Neural crest cell (in vitro differentiated cells): ENCODE measurements at places on chromosomes 4 and X. TPM values are rescaled to one million over a fixed set of nuclear protein-coding genes. Genes with fewer than 3 reads are reported as not detected.

GRCh38 chrX:150517303-150517910, 51.0 kb upstream of the MTM1 start:
- H3K36me3 ChIP-seq: no peaks in the 10 kb centered on the region
- H3K4me3 ChIP-seq: no peak overlapping the region
- H3K27ac ChIP-seq: peak overlapping the region; percentile 35
- no peak for DNase-seq

DNA sequence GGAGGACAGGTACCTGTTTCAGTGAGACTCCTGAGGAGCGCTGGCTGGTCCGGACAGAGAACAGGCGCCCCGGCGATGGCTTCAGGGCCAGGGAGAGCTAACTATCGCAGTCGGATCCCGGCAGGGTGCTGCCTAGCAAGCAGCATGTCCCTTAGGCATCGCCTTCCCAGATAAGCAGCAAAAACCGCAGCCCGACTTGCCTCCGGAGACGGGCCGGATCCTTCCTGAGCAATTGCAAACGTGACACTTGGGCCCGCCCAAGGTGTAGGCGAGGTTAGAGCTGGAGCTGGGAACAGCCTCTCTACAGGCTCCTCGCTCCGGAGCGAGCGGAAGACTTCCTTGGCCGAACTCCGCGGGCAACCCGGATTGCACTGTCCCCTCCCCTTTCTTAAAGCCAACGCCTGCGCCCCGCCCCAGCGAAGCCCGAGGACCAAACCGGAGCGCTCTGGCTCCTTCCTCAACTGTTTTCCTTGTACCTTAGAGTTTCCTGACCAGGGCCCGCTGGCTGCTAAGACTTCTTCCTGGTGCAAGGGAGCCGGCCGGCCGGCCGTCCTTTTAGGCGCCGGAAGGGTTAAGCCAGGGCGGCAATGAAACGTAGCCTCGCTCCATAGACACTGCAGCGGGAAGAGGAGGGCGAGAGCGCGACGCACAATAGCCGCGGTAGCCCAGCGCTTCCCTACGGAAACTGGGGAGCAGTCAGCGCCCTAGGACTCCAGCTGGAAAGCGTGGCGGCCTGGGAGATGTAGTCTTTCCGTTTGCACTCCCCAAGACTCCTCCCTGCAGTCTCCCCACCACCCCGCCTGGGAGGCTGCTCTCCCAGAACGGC, at the start of gene OPHN1:
Gene OPHN1, minus strand, starts transcription at position 341 of the 826 bp plus-strand sequence. CDS start 475 bp downstream, outside the sequence.
- H3K4me3 ChIP-seq: peak within 1 kb of the TSS; percentile 97
- peak within 1 kb of the TSS; percentile 67 for H3K27ac ChIP-seq
- peak; percentile 39 for DNase-seq
- H3K4me1 ChIP-seq: peaks cover 16% of the 10 kb centered on the region
- no peaks in the 10 kb centered on the region for H3K27me3 ChIP-seq
- H3K36me3 ChIP-seq: peaks cover 5% of the 10 kb centered on the region

DNA sequence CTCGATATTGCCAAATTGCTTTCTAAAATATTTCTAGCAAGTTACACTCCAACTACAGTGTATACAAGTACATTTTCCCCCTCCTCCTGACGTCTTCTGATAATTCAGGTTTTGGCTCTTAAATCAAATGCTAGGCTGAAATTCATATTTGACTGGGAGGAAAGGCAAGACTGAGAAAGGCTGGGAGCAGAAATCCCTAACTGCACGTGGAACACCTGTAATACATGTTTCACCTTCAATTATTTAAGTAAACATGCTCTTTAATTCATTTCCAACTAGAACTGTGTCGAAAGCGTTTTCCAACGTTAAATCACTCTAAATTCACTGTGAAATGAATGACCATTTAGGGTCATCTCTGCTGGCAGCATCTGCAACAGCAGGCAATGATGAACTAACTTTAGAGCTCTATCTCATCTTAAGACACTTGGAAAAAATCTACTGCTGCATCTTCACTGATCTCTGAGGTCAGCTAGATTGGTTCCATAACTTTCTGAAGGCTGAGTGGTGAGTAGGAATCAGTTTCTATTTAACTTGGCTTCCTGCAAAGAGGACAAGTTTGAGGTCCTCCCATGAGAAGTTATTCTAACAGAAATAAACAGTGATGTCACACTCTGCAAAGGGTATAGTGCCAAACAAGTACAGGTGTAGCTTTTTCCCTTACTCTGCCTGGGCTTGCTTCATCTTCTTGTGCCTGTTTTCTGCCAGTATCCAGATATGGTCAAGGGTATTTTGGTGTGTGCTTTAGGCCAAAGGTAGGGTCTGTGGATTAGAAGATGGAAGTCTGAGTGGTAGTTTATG, 144.3 kb upstream of the PAK3 start:
- peaks cover 23% of the 10 kb centered on the region for H3K27me3 ChIP-seq
- H3K4me3 ChIP-seq: no peak overlapping the region
- no peak overlapping the region for H3K27ac ChIP-seq
- DNase-seq: no peak

DNA sequence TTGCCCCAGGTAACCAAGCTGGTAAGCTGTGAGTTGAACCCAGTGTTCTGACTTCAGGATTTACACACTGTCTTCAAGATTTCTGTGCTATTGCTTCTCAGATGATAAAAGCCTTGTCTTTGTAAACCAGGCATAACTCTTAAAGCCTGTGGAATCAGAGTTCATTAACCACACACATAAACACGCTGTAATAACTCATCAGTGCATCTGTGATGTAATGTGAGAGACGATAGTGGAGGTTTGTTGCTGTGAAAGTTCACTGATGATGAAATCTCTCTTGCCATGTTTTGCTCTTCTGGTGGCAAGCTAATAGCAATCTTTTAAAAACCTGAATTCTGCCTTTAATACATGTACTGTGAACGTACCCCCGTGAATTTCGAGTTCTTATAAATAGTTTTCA, 41.5 kb downstream of the CLCN4 start:
- H3K4me3 ChIP-seq: no peak overlapping the region
- H3K36me3 ChIP-seq: peaks cover 13% of the 10 kb centered on the region
- no peak for DNase-seq
- peaks cover 9% of the 10 kb centered on the region for H3K4me1 ChIP-seq
- H3K27ac ChIP-seq: no peak overlapping the region

GRCh38 chr4:54657551-54658251, at the start of gene KIT:
TSS of gene KIT (plus strand) at chr4:54657957. CDS start at chr4:54658015, 58 bp downstream.
- peak within 1 kb of the TSS; percentile 20 for H3K27ac ChIP-seq
- DNase-seq: peak; percentile 76
- H3K36me3 ChIP-seq: no peaks in the 10 kb centered on the region

DNA sequence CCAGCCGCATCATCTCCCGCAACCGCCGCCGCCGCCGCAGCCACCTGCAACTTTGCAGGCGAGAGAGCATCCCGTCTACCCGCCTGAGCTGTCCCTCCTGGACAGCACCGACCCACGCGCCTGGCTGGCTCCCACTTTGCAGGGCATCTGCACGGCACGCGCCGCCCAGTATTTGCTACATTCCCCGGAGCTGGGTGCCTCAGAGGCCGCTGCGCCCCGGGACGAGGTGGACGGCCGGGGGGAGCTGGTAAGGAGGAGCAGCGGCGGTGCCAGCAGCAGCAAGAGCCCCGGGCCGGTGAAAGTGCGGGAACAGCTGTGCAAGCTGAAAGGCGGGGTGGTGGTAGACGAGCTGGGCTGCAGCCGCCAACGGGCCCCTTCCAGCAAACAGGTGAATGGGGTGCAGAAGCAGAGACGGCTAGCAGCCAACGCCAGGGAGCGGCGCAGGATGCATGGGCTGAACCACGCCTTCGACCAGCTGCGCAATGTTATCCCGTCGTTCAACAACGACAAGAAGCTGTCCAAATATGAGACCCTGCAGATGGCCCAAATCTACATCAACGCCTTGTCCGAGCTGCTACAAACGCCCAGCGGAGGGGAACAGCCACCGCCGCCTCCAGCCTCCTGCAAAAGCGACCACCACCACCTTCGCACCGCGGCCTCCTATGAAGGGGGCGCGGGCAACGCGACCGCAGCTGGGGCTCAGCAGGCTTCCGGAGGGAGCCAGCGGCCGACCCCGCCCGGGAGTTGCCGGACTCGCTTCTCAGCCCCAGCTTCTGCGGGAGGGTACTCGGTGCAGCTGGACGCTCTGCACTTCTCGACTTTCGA, 654 bp downstream of the ATOH1 start:
- no peak overlapping the region for H3K27ac ChIP-seq
- H3K4me1 ChIP-seq: peaks cover 21% of the 10 kb centered on the region
- peak overlapping the region; percentile 92 for H3K4me3 ChIP-seq

DNA sequence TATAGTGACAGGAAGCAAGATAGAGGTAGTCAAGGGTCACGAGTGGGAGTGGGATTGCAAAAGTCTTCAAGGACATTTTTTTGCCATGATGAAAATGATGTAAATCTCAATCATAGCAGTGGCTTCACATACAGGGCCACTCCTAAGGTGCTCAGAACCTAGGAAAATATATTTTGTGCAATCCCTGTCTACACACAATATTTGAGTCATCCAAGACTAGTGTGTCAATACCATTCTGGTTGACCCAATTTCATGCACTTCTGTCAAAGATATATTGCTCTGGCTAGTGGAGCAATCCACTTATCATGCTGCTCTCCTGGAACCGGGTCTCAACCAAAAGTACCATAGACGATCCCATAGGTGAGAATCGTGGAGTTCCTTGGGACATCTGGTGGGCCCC, 24.2 kb upstream of the XPNPEP2 start:
- no peaks in the 10 kb centered on the region for H3K27me3 ChIP-seq
- H3K36me3 ChIP-seq: no peaks in the 10 kb centered on the region
- no peaks in the 10 kb centered on the region for H3K4me1 ChIP-seq
- H3K4me3 ChIP-seq: no peak overlapping the region

DNA sequence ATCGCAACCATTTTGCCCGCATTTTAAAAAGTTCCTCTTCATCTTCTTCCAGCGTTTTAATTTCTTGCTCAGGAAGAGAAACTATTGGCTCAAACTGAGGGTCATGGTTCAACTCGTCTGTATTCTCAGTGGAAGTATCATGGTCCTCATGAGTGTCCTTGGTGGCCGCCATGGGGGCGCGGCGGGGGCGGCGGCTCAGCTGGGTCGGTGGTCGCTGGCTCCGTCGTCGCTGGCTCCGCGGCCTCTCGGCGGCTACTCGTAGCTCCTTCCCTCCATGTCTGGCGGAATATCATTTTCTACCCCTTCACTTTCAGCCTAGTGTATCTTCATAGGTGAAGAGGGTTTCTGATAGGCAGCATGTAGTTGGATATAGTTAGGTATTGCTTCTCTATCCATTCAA, 492.0 kb upstream of the MAGEB18 start:
- H3K4me3 ChIP-seq: no peak overlapping the region
- H3K27ac ChIP-seq: no peak overlapping the region
- H3K36me3 ChIP-seq: no peaks in the 10 kb centered on the region
- no peaks in the 10 kb centered on the region for H3K27me3 ChIP-seq

- no peaks in the 10 kb centered on the region for H3K27me3 ChIP-seq
- H3K4me1 ChIP-seq: no peaks in the 10 kb centered on the region
- no peak overlapping the region for H3K27ac ChIP-seq
These were observed 195.7 kb downstream of the GPAT3 start for GRCh38 chr4:83731609-83732008.

DNA sequence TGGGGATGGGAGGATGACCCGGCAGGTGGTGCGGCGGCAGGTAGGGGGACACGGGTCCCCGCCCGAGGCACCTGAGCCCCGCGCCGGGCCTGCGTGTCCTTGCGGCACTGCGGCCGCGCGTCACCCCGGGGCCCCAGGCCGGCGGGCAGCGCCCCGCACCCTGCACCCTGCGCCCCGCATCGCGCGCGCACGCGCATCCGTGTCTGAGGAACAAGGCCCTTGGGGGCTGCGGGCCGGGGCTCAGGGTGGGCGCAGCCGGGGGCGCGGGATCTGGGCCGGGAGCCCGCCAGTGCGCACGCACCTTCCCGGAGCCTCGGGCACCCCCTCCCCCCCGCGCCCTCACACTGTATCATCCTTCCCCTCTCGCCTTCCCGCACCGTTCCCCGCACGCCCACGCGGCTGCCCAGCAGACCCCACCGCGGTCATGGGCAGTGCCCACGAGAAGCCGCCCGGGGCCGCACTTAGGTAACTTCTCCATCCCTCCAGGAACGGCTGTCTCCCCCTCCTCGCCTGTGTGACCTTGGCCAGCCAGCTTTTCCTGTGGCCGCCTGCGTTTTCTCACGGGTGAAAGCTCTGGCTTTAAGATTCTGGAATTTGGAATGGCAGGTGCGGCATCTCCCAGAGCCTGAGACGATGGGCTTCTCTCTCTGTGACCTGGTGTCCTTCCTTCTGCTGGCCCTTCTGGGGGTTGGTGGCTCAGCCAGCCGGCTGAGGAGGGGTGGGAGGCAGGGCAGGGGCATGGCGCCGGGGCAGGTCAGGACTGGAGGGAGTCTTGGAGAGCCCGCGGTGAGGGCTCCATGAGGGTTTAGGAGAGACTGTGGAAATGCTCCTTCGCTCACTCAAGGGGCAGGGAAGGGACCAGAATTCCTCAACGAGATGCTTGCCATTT, 748 bp downstream of the ATP2B3 start:
- peaks cover 3% of the 10 kb centered on the region for H3K4me1 ChIP-seq
- peaks cover 75% of the 10 kb centered on the region for H3K27me3 ChIP-seq
- DNase-seq: no peak
- H3K4me3 ChIP-seq: peak overlapping the region; percentile 27

MCTS1 gene
- 38.0 and 38.7 TPM in 2 replicates for total RNA-seq

DCAF8L2 gene
- not detected in 2 replicates for total RNA-seq

PABPC5 gene
- 10.0 and 10.3 TPM in 2 replicates for total RNA-seq

BGN gene
- total RNA-seq: 80.6 and 85.2 TPM in 2 replicates

TMEM156 gene
- not detected in 2 replicates for total RNA-seq

FAT1 gene
- 127 and 130 TPM in 2 replicates for total RNA-seq
